Esophagus muscularis mucosa (tissue), 4 donors: ENCODE measurements at places on chromosomes 2 and 18. TPM values are rescaled to one million over a fixed set of nuclear protein-coding genes. Genes with fewer than 3 reads are reported as not detected.

DNA sequence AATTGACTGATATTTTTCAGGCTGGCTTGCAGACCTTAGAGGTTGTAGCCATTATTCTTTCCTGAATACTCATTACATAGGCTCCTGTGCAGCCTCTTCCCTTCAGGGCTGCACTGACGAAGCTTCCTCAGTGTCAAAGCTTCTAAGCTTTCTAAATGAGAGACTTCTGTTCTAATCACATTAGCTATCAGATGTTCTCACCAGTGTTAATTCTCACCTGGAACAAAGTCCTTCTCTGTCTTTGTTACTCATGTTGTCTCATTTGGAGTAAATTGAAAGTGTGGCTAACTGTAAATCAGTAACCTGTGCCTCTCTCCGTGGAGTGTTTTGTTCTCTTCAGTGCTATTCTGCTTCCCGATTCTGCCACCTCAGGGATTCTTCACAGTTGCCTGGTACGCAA, 76.9 kb downstream of the MC4R start:
- DNase-seq, result no peak

DNA sequence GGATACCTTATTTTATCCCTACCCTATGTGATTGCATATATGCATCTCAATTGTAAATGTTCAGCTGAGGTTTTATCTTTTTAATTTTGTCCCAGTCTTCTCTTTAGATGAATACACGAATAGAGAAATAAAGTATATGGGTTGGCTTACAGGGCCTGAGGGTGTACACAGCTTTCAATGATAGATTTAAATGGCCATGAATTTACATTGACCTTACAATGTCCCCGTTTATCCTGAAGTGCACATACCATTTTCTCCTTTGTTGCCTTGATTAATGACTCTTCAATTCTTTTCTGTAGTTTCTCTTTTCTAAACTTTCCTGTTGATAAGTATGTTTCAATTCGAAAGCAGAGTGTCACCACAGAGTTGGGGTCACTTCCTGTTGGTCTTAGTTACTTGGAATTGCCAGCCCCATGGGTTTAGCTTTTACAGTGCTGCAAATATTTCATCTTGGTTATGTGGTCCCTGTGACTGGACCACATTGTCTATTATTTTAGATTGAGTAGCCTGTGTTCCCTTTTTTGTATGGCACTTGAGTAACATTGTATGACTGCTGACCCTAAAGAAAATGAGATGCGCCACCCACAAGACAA, 1616.3 kb upstream of the ACVR2A start:
- DNase-seq, result no peak

DNA sequence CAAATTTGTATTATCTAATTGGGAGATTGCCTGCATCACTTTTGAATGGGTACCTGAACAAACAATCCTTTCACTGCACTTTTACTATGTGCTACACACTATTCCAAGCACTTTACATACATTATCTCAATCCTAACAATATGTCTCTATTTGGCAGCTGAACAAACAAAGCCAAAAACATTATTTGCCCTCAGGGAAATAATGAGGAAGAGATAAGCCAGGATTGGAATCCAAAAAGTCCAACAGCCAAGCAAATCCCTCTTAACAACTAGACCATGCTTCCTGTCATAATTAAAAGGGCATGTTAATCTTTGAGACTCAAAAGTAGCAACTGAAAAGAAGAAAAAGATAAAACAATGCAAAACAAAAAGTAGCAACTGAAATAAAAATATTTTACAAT, 32.1 kb downstream of the RPRD1A start:
- DNase-seq, result no peak

DNA sequence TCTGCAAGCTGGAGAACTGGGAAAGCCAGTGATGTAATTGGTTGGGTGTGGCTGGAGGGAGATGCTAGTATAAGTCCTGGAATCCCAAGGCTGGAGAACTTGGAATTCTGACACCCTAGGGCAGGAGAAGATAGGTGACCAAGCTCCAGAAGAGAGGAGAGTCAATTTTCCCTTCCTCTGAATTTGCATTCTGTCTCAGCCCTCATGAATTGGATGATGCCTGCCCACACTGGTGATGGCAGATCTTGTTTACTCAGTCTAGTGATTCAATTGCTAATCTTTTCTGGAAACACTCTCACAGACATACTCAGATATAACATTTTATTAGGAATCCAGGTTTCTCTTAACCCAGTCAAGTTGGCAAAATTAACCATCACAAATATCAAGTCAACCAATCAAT, 287.2 kb downstream of the RDH14 start:
- DNase-seq, result no peak

SPATA3 gene
- total RNA-seq, result not detected

GRCh38 chr2:25405611-25406295, 64.0 kb upstream of the DNMT3A start:
- DNase-seq, result no peak

GRCh38 chr2:236614551-236614950, 44.9 kb downstream of the ACKR3 start:
- no peak for DNase-seq
